ENCODE measurements at places on chromosomes 3 and 15.

DNA sequence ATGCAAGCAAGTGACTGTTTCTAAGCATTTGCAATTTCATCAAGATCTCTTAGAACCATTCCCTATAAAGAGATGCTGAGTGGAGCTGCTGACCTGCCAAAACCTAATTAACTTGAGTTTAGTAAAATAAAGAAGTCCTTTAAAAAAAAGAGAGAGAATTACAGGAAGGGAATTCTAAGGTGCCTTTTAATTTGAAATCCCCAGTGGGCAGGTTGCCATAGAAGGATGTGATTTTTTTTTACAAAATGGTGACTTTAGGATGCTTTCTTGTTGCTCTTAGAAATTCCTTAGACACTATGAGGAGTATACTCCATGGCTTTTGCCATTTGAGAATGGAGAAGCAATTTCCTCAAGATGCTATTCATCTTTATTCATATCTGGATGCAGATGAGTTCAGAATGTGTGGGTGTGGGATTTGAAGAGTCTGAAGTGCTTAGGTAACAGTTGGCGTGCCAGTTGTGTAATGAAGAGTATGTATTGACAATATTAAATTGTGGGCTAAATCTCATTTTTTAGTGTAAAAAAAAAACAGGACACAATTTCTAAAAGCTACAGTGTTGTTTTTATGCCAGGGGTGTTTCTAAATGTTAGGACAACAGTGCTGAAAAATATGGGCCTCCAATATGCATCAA, 13.6 kb downstream of the LRRC3B start:
- no peak for DNase-seq

GRCh38 chr15:25095179-25095578, 140.4 kb downstream of the SNRPN start:
- no peak for DNase-seq

GRCh38 chr3:19632099-19633074, 301.6 kb downstream of the EFHB start:
- DNase-seq = no peak

GRCh38 chr3:143751643-143752178, 96.6 kb downstream of the SLC9A9 start:
- DNase-seq = no peak

DNA sequence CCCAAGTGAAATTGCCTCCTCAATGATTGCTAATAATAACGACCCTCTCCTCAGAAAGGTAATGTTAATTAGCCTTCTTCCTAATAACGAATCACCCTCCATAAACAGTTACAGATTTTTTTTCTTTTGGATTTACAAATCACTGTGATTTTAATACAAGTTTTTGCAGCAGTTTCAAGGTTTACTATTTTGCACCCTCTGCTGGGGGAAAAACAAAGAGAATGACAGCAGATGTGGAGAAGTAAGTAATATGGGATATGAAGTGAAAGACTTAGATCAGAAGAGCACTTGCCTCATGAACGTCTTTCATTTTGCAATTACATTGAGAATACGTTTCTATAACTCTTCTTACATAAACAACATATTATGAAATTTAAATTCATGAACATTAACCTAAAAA, 16.1 kb upstream of the CNTN3 start:
- no peak for DNase-seq
